ENCODE measurements at places on chromosomes 6 and 20.

DNA sequence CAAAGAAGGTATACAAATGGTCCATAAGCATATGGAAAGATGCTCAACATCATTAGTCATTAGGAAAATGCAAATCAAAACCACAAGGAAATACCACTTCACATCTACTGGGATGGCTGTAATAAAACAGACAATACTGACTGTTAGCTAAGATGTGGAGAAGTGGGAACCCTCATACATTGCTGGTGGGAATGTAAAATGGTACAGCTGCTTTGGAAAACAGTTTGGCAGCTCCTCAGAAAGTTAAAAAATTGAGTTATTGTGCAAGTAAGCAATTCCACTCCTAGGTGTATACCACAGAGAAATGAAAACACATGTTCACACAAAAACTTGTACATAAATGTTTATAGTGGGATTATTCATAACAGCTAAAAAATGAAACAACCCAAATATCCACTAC is 173.0 kb upstream of the JAG1 start:
- DNase-seq = no peak

DNA sequence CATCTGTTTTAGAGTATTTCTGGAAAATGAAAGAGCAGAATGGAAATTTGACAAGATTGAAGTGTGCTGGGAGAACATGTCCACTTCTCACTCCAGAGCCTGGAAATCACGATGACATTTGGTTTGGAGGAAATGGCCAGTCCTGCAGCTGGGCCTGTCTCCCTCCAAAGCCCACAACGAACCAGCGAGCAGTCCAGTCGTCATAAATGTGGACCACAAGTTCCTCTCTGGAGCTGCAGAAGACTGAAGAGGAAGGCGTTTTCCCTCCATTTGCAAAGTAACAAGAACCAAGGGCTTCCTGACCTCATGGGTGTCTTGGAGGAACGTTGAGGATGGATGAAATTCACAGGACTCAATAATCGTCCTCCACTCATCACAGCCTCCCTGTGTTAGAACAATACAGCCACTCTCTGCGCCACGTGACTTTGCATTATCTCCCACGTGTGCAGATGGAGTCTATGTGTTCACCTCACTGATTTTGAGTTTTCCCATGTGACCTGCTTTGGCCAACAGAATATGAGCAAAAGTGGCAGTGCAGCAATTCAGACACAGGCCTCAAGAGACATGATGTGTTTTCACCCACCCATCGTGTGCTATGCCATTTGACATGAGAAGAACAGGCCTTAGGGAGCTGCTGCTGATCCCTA is 9.1 kb upstream of the SPATS1 start:
- no peak for DNase-seq

DNA sequence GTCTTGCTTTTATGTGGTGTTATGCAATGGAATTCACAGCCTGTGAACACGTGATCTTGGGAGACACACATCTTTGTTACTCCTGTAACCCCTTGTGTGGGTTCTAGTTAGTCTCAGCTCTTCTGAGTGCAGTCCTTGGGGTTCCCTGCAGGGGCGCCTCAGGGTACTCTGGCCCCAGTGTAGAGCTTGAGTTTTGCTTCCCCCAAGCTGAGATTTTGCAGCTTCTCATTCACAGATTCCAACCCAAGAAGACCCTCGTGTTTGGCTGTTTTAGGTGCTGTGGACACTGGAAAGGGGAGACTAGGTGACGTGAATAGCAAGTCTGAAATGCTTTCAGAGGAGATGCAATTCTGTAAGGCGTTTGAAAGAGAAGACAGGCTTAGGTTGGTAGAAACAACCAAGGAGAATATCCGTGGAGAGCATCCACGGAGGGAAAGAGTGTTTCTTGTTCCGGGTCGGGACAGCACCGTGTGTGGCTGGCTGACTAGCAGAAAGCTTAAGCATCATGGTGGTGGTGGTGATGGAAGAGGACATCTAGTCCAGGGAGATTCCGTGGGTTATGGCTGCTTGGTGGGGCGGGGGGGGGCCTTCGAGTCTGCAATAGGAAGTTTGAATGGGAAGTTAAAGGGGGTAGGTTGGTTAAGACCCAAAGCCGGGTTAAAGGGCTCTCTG is 30.1 kb downstream of the DUSP22 start:
- no peak for DNase-seq

GRCh38 chr6:16762268-16762549 is 949 bp upstream of the ATXN1 start:
- DNase-seq = peak; percentile 33

DNA sequence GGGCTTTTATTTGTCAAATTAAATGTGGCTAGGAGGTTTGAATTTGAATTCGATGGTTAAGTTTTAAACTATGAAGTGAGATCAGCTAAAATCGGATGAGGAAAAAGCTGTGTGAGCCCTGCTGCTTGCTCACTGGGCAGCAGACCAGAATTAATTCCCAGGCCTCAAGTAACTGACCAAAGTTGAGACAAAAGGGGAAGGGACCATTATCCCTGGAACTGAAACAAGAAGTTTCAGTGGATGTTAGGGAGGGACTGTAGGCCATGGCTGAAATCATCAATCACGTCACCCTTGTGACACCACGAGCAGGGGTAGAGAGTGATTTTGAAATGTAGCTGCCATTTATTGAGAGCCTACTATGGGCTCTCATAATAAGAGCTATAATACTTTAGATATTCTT is 7.0 kb upstream of the PRSS35 start:
- DNase-seq = no peak

DNA sequence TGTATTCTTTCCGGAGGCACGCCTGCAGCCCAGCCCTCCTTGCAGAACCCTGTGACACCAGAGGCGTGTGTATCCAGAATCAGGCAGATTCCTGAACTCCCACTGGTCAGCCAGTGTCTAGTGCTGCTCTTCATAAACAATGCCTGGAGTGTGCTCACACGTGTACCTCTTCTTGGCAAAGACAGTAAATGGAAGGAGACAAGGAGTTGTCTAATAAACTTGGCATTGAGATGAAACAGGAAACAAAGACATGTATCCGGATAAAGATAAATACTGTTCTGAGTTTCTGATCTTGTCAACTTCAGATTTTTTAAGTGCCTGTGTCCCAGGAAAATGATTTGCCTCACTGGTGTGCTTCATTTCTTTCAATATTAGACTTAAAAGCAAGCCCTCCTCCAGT is 1.7 kb downstream of the RPS6KA2 start:
- DNase-seq = no peak

- DNase-seq = no peak
Measured at GRCh38 chr6:44040786-44041185, 86.5 kb downstream of the MRPL14 start.

GRCh38 chr6:77883851-77884250 is 231.0 kb downstream of the MEI4 start:
- no peak for DNase-seq

GRCh38 chr6:3729603-3730344 is 21.7 kb downstream of the PXDC1 start:
- no peak for DNase-seq

GRCh38 chr20:37283530-37284195 is 5.8 kb upstream of the MANBAL start:
- DNase-seq = no peak

- DNase-seq = no peak
Measured at GRCh38 chr6:26197636-26197932, 110.4 kb downstream of the HFE start.

GRCh38 chr20:36175016-36175415 is 20.5 kb downstream of the EPB41L1 start:
- no peak for DNase-seq

DNA sequence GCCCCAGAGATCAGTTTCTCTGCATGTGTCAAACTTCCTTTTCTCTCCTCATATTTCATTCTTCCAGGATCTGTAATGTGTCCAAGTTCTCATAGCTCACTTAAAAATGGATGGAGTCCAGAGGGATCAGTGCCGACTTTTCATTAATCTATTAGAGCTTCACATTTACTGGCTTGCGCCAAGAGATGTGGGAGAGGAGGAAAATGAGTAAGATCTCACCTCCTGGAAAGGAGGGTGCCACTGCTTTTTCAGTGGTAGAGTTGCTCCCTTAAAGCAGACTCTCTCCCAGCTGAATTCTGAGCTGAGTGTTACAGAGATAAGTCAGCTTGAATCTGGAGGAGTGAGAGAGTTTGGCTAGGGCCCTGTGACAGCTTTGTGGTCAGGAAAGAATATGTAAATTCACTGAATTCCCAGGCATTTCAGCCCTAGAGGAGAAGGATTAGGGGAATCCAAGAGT is 175.9 kb downstream of the SOX4 start:
- DNase-seq = no peak

- no peak for DNase-seq
Measured at GRCh38 chr20:3705970-3706739, 6.2 kb downstream of the SIGLEC1 start.

DNA sequence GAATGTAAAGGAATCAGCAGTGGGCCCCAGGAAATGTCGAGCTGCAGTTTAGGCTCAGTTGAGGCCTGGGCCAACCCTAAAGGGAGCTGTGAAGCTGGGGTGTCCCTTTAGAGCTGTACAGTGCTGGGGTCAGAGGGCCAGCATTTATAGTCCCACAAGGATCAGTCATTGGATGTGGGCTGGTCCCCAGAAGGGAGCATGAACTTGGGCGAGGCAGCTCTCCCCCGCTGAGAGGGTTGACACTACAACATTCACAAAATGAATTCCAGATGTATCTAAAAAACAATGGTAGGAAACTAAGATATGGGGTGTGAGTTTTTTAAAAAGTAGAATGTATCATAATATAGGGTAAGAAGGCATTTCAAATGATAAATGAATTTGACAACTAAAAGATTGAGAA is 29.7 kb upstream of the TMX4 start:
- no peak for DNase-seq

DNA sequence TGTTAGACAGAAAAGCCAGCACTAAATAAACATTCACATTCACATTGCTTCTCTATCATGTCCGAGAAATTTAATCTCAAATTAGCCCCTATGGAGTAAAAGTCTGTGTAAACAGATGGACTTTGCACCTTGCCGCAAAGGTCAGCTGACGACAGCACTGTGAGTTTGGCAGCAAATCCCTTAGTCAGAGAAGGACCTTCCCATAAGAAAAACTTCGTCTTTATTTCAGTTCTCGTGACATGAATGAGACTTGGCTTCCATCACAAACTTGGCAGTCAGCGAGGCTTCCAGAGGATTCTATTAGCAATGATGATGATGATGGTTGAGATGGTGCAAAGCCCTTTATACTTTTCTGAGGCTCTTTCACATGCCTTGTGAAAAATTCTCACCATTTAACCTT is 133.7 kb upstream of the IFNGR1 start:
- DNase-seq = no peak

DNA sequence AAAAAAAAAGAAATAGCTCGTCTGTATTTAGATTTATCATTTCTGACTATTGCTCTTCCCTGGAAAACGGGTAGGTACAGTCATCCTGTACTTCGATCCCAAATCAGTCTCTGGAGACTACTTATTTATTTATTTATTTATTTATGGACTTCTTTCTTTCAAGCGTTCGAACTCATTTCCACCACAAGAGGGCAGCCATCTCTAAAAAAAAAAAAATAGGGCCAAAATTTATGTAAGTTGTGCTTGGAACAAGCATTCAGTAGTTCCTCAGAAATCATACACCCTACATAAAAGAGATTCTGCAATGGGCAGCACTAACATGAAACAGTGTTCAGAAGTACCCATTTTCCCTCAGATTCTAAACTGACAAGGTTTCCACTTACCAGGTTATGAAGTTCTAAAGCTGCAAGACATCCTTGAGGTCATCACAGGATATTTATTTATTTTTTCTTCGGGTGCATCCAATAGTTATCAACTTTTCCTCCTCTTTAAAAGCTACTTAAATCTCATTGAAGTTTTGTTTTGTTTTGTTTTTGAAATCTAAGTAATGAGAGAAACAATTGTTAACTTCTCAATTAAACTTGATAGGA is 1.9 kb upstream of the BMP2 start:
- DNase-seq = peak; percentile 69

DNA sequence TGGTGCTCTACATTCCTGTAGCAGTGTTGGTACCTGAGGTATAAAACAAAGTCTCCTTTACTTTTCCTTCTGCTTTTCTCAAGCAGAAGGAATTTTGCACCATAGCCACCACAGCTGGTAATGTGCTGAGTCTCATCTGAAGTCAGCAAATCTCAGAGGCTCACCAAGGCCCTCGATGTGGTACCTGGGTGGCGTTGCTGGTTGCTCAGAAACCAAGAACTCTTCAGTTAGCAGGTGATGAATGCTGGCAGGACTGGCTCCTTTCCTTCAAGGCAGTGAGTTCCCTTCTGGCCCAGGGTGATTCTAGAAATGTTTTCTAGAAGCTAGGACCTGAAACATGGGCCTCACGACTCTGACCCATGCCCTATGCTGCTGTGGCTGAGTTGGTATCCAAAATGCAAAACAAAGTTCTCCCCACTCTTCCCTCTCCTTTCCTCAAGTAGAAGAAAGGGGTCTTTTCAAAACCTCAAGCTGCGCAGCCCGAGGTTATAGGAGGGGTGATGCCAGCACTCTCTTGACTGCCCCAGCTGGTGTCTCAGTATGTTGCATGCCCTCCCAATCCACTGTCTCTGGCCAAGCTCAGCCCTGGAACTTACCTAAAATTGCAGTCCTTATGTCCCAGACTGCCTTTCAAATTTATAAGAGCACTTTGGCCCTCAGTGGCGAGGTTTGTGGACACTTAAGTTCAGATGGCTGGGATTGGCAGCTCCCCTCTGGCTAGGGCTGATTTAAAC is 592.3 kb downstream of the FRK start:
- no peak for DNase-seq

DNA sequence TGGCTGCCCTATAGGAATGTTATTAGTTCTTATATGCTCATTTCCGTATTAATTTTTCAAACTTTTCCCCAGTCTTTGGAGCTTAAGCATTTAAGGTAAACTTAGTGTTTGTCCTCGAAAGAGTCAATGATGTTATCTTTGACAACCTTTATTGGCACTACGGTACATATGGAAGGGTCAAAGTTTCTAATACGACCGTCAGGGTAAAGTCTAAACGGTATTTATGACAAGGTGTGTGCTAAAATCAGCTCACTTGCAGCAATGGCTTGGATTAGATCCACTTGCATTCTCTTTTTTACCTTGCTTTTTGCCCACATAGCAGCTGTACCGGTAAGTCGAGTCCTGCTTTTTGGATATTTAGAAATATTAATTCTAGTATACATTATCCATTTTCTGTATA is at the start of gene MEP1A:
Gene MEP1A, plus strand, starts transcription at position 252 of the 400 bp plus-strand sequence. Its CDS starts 10 bp downstream, at position 262.
- no peak for DNase-seq

DNA sequence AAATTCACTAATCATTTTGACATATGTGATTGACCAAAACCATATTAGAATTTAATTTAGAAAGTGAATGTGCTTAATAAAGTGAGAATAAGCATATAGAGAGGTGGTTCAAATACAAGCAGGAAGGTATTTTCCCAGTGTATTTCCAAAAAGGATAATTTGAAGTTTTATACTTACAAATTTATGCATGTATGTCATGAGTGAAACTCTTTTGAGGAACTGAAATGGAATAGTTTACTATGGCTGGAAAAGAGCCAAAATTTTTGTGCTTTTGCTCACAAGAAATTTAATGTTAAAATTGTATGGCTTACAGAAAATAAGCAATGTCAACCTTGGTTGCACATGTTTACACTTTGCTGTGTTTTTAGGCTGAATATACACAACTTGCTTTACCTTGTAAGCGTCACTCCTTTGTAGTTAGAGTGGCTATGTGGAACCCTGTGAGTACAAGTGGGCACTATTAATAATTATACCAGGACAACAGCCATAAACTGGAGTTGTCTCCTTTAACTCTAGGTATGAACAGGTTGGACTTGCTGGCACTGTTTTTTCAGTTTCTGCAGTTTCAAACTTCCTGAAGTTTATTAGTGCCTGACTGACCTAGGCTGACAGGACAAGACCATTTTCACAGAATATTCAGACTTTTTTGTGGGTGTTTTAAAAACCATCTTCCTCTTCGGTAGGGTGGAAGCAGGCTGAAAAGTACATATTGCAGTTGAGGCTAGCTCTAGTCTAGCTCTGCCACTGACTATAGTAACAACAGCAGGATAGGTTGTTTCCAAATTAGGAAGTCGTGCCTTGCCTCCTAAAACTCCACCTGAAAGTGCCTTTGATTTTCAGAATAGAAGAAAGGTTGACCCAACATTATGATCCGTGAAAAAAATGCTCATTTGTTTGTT is 6.0 kb downstream of the AFDN start:
- DNase-seq = no peak
